ENCODE measurements at places on chromosomes 2 and 18. TPM values are rescaled to one million over a fixed set of nuclear protein-coding genes. Genes with fewer than 3 reads are reported as not detected.
A peak's percentile ranks its signal among the peaks of the same experiment; 100 is the strongest.

DNA sequence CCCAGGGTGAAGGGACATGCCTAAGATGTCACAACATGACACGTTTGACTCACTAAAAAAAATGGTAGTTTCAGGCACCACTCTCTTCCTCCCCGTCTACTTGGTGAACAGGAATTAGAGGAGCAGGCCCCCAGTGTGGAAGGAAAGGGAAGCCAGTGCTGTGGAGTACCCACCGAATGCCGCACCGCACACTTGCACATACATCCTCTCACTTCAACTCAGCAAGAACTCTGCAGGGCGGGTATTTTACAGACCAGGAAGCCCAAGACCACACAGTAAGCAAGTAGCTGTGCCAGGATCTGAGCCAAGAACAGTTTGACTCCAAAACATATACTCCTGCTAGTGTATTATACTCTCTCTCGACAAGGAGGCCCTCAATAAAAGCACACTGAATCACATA, 69.8 kb downstream of the BCL2 start:
- peak overlapping the region; percentile 2 for H3K27ac ChIP-seq
- peaks cover 43% of the 10 kb centered on the region for H3K36me3 ChIP-seq
- DNase-seq: no peak
- H3K27me3 ChIP-seq: no peaks in the 10 kb centered on the region

TUBA4B gene
- not detected for total RNA-seq

DNA sequence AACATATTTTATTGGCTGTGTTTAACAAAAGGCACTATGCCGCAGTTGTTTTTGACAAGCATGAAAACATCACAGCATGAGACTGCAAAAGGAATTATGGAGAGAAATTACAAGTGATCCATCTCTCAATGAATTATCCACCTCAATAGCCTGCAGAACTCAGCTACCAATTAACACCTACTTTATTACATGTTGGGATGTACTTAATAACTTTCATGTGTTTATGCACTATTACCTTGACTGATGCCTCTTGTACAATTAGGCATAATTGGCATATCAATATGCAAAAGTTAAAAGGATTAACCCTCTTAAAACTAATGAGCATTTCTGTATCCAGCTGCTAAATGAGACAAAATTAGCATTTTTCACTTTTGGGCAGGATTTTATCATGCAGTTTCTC, 27.8 kb downstream of the ARHGAP15 start:
- H3K27ac ChIP-seq: no peak overlapping the region
- peaks cover 76% of the 10 kb centered on the region for H3K4me1 ChIP-seq
- DNase-seq: no peak

GCA gene
- total RNA-seq: 22.2 TPM

DNA sequence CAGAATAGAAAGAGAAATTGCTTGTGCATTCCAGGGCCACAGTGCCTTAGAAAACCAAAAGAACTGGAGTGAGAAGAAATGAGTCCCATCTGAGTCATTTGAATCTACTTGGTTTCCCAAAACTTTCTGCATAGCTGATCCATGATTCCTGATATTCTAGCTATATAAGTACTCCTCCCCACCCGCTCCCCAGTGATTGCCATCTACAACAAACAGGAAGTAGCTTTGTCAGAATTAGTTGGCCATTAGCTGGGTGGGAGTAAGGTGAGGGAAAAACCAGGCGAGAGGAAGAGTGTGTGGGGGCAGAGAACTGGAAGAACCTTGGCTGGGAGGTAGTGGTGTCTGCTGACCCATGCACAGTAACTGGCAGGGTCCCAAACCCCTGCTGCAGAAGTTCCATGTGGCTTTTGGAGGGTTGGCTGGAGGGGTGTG, 122.1 kb downstream of the ACAA2 start:
- DNase-seq: no peak
- H3K36me3 ChIP-seq: no peaks in the 10 kb centered on the region
- H3K27ac ChIP-seq: no peak overlapping the region

- no peak overlapping the region for H3K27ac ChIP-seq
- DNase-seq: peak; percentile 70
- H3K36me3 ChIP-seq: no peaks in the 10 kb centered on the region
Observed at GRCh38 chr2:44981714-44982108, 27.5 kb downstream of the SIX2 start.

DNA sequence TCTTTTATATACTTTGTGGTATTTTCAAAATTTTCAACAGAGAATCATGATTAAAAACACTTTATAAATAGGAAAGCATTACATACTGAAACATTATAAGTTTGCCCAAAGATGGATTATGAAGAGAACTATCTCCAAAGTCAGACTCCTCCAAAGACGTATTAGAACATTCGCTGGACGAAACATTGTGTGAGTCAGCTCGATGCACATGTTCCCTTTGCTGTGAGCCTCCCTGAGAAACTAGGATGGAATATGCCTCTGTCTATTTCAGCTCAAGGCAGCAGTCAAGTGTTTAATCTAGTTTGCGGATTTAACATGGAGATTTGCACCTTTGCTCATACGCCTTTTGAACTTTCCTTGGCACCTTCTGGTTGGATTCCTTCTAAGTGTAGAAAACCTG, 92.2 kb upstream of the NCKAP5 start:
- H3K4me1 ChIP-seq: no peaks in the 10 kb centered on the region
- H3K27me3 ChIP-seq: no peaks in the 10 kb centered on the region
- no peak for DNase-seq

- H3K4me1 ChIP-seq: no peaks in the 10 kb centered on the region
- DNase-seq: no peak
- H3K27ac ChIP-seq: no peak overlapping the region
- H3K36me3 ChIP-seq: no peaks in the 10 kb centered on the region
- no peak overlapping the region for H3K4me3 ChIP-seq
- H3K27me3 ChIP-seq: peaks cover 3% of the 10 kb centered on the region
Observed at GRCh38 chr2:109712123-109712449, 82.0 kb upstream of the RGPD5 start.

- H3K4me3 ChIP-seq: no peak overlapping the region
- no peaks in the 10 kb centered on the region for H3K27me3 ChIP-seq
- peaks cover 47% of the 10 kb centered on the region for H3K4me1 ChIP-seq
- no peak overlapping the region for H3K27ac ChIP-seq
Observed at GRCh38 chr2:46143429-46144132, 153.6 kb upstream of the EPAS1 start.

UGT1A10 gene
- not detected for total RNA-seq

DNA sequence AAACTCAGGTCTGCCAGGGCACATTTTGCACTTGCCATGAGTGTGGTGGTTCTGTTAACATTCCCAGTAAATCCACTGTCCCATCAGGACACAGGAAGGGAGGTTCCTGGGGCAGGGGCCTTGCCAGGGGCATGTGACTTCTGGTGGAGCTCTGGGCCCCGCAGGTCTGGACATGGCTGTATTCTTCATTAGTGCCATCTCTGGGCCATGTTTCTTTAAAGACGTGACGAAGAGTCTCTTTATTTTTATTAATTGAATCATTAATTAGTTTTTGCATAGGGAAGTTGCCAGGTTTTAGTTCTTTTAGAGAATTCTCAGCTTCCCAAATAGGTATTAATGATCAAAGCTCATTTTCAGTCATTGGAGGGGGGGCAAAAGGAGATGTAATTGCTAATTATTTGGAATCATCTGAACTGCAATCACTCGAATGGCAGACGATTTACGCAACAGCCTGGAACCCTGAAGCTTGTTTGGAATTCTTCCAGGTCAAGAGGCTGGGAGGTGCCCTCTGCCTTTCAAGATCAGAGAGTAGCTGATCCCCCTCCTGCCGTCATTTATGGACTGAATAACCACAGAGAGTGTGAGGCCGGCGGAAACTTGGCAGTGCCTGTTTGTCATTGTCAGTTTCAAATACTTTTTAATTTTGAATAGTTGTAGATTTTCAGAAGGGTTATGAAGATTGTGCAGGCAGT, 106.2 kb downstream of the RTP5 start:
- H3K4me1 ChIP-seq: no peaks in the 10 kb centered on the region
- no peaks in the 10 kb centered on the region for H3K27me3 ChIP-seq
- H3K36me3 ChIP-seq: peaks cover 2% of the 10 kb centered on the region
- DNase-seq: no peak
- H3K4me3 ChIP-seq: no peak overlapping the region
- no peak overlapping the region for H3K27ac ChIP-seq

GRCh38 chr2:133097666-133098065, 427.7 kb upstream of the LYPD1 start:
- no peaks in the 10 kb centered on the region for H3K4me1 ChIP-seq
- no peak overlapping the region for H3K4me3 ChIP-seq

KCNF1 gene
- total RNA-seq: not detected

GRCh38 chr2:197498235-197498936, 1.3 kb downstream of the HSPD1 start:
- H3K27ac ChIP-seq: peak overlapping the region; percentile 98
- peaks cover 61% of the 10 kb centered on the region for H3K4me1 ChIP-seq
- peaks cover 22% of the 10 kb centered on the region for H3K36me3 ChIP-seq
- H3K4me3 ChIP-seq: peak overlapping the region; percentile 96
- DNase-seq: no peak
- H3K27me3 ChIP-seq: no peaks in the 10 kb centered on the region

GRCh38 chr18:13584825-13585224, 141.5 kb downstream of the FAM210A start:
- H3K4me1 ChIP-seq: peaks cover 63% of the 10 kb centered on the region
- no peak overlapping the region for H3K4me3 ChIP-seq

- no peaks in the 10 kb centered on the region for H3K36me3 ChIP-seq
- peaks cover 6% of the 10 kb centered on the region for H3K4me1 ChIP-seq
- H3K27me3 ChIP-seq: no peaks in the 10 kb centered on the region
- H3K27ac ChIP-seq: no peak overlapping the region
- H3K4me3 ChIP-seq: no peak overlapping the region
Observed at GRCh38 chr2:135829378-135830135, 7.4 kb downstream of the LCT start.

DNA sequence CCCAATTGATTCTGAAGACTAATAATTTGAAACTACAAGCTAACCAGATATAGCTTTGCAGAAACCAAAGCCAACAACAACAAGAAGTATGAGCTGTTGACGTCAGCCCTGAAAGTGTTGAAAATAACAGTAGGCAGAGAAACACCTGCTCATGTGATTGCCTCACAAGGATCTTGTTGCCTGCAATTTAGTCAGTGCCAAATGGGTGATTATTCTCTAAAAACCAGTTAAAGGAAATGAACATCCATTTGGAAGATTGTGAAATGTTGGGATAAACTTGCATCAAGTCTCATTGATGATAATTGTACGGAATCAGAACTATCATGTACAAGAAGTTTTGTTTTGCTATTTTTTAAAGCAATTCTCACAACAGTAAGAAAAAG, 2.8 kb downstream of the CYTIP start:
- peaks cover 18% of the 10 kb centered on the region for H3K4me1 ChIP-seq
- no peak for DNase-seq
- H3K27me3 ChIP-seq: no peaks in the 10 kb centered on the region

TCF23 gene
- total RNA-seq: not detected

DNA sequence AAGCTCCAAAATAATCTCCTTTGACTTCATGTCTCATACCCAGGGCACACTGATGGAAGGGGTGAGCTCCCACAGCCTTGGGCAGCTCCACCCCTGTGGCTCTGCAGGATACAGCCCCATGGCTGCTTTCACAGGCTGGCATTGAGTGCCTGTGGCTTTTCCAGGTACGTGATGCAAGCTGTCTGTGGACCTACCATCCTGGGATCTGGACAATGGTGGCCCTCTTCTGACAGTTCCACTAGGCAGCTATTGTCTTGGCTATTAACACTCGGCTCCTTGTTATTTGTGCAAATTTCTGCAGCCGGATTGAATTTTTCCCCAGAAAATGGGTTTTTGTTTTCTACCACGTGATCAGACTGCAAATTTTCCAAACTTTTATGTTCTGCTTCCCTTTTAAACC, 634.2 kb downstream of the TSN start:
- H3K27me3 ChIP-seq: no peaks in the 10 kb centered on the region
- H3K36me3 ChIP-seq: no peaks in the 10 kb centered on the region
- H3K4me1 ChIP-seq: no peaks in the 10 kb centered on the region
- no peak overlapping the region for H3K27ac ChIP-seq

DNA sequence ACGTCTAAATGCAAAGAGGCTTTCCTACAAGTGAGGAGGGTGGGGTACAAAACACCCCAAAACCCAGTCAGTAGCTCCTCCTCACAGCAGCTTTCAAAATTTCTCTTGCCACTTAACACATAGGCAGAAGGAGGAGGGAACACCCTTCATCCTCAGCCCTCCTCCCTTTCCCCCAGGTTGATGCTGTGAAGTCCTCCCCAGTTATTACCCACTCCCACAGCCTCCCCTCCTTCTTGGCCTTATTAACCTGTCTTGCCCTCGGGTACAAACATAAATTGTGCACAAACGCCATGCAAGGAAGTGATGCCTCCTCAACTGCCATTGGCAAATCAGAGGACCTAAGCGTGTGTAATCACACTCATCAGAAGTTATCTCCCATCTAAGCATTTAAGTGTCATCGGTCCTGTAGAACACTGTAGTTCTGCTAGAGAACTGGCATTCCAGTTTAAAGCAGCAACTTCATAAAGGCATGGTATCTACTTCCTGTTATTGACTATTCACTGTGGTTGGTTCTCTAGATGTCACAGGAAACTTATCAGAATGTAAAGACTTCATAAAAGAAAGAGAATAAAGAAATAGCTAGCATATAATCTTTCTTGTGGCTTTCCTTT, at the start of gene DSC1:
DSC1 (minus strand) TSS at position 32 of the 611 bp plus-strand sequence. CDS start 262 bp downstream, outside the sequence.
- H3K27me3 ChIP-seq: no peaks in the 10 kb centered on the region

RETSAT gene
- total RNA-seq: 31.8 TPM

- no peaks in the 10 kb centered on the region for H3K27me3 ChIP-seq
- peak; percentile 11 for DNase-seq
- no peaks in the 10 kb centered on the region for H3K4me1 ChIP-seq
- no peak overlapping the region for H3K27ac ChIP-seq
- no peak overlapping the region for H3K4me3 ChIP-seq
- no peaks in the 10 kb centered on the region for H3K36me3 ChIP-seq
Observed at GRCh38 chr2:79935771-79936657, 368.5 kb downstream of the LRRTM1 start.

DNA sequence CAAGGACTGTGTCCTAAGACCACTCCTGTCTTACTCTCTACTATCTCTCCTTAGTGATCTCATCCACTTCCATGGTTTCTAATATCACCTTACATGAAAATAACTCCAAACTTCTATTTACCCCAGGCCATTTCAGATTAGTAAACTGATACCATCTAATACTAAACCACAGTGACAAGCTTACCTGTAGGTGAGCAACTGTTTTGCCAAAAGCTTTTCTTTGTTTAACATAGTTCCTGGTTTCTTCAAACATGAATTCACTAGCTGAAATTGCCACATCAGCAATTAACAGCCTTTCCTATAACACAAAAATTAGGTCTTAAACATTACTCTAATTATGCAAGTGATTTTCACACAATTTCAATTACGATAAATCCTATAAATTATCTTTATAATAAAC, 22.1 kb downstream of the ACADL start:
- DNase-seq: no peak
- no peaks in the 10 kb centered on the region for H3K27me3 ChIP-seq
- no peak overlapping the region for H3K27ac ChIP-seq

DNA sequence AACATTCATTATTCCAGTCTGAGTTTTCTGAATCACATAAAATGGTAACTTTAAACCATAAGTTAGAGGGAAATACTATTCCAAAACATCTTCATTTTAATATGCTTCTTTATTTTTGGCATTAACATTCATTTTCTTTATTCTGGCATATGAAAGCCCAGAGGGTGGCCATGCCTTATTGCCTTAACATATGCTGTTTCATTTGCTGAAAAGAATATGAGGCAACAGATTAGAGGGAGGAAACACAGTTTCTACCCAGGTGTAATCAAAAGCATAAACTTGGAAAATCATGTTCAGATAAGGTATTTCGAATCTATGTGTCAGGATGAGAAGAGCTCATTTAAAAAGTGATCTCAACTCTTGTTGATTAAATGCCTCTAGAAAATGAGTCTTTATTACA, 379.9 kb upstream of the DSEL start:
- H3K4me1 ChIP-seq: no peaks in the 10 kb centered on the region
- no peak overlapping the region for H3K4me3 ChIP-seq
- H3K36me3 ChIP-seq: no peaks in the 10 kb centered on the region
- DNase-seq: no peak
- H3K27ac ChIP-seq: no peak overlapping the region
- no peaks in the 10 kb centered on the region for H3K27me3 ChIP-seq
